ENCODE measurements at places on chromosomes 2 and 18.

DNA sequence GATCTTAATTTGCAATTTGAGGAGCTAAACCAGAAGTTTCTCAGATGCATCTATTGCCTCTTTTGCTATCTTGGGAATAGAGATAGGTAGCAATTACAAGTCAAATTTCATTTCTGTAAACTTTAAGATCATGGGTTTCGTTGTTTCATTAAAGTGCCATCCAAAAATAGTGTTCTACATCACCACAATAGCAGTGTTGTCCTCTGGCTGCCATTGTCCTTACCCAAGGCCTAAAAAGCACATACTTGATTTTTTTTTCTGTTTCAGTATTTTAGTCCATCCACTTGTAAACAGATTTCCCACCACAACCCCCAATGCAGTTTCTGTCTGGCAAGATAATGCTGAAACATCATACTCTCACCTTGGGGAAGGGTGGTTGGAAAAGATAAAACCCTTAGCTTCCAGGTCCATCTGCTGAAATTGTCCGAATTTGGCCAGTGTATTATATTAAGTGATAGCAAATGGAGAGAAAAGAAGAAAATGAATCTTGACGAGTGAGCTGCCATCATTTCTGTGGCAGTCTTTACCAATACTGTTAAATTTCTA, 136.2 kb downstream of the LCLAT1 start:
- DNase-seq, result no peak

DNA sequence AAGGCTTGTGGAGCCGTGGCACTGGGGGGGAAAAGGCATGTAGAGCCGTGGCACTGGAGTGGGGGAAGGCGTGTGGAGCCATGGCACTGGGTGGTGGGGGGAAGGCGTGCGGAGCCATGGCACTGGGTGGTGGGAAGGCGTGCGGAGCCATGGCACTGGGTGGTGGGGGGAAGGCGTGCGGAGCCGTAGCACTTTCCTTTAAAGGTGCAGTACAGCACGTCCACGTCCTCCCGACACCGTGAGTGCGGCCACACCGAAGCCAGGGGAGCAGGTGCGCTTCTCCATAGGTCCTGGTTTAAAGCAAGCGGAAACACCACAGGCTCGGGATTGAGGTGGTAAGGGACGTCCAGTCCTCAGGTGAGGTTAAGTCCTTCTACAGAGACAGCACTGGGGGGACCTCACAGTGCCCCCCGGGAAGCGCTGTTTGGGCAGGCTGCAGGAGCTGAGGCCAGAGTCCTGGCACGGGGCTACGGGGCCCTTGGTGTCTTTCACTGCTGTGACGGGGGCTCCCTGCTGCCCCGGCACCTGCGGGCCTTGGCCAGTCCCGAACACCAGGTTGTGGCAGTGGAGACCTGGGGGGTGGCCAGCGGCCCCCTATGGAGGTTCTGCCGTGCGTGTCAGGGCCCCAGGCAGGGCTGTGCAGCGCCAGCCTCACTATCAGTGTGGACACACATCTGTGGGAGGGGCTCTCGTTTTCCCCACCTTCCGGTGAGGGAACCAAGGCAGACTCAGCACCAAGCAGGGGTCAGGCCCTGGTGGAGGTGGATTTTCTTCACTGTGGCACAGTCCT, 93.0 kb upstream of the CTDP1 start:
- no peak for DNase-seq

DNA sequence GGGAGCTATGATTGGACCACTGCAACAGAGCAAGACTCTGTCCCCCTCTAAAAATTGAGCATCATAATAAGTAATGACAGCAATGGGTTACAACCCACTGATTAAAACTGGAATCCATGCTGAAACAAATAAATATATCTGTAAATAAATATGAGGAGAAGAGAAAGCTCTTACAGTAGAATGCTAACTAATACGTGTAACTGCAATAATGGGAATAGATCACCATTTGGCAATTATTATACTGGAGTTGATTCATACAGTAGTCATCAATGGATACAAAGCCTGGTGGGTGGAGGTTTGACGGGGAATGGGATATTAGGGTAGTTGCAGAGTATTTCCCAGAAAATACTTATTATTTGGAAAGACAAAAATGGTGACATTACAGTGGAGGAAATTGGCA, 6.1 kb upstream of the INO80B start:
- no peak for DNase-seq

- DNase-seq, result peak; percentile 73
Observed at GRCh38 chr2:9630117-9630735, 571 bp downstream of the YWHAQ start.

GRCh38 chr18:41484069-41484468, 471.0 kb upstream of the PIK3C3 start:
- no peak for DNase-seq

All from activated CD4-positive, alpha-beta T cell treated with anti-CD3 and anti-CD28 coated beads, Interleukin-2, amount 50 U/mL, for 16 hours (primary cell).